ENCODE measurements at places on chromosomes 12 and 14. TPM values are rescaled to one million over a fixed set of nuclear protein-coding genes. Genes with fewer than 3 reads are reported as not detected.

Gene TEAD4
- total RNA-seq, result not detected

Gene RASSF8
- not detected for total RNA-seq

Gene KRT2
- total RNA-seq, result not detected

Gene GYS2
- not detected for total RNA-seq

Gene GPD1
- 1.0 TPM for total RNA-seq

Gene RCOR1
- 33.5 TPM for total RNA-seq

Gene CTSG
- not detected for total RNA-seq

Gene MDM1
- total RNA-seq, result 16.3 TPM

Gene PIWIL1
- not detected for total RNA-seq

Gene PCK2
- 14.2 TPM for total RNA-seq

Gene MYH6
- not detected for total RNA-seq

Gene SLCO1B1
- not detected for total RNA-seq

DNA sequence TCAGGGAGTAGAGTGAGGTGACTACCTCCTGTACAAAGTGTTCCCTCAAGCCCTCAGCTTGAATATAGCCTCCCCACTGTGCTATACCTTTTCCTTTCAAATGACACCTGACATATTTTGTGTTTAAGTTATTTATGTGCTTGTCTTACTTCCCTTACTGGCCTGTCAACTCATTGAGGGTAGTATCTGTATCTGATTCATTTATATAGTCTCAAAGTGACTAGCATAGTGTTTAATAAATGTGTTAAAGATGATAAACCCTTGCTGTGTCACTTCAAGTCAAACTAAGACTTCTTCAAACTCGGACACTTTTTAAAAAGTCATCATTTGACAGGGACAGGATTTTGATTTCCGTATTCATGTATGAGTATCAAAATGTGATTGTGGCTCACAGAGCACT, 52.1 kb downstream of the APAF1 start:
- no peaks in the 10 kb centered on the region for H3K27me3 ChIP-seq
- H3K27ac ChIP-seq, result peak overlapping the region; percentile 78
- peaks cover 10% of the 10 kb centered on the region for H3K36me3 ChIP-seq
- DNase-seq, result no peak
- peaks cover 17% of the 10 kb centered on the region for H3K4me1 ChIP-seq
- H3K4me3 ChIP-seq, result no peak overlapping the region

DNA sequence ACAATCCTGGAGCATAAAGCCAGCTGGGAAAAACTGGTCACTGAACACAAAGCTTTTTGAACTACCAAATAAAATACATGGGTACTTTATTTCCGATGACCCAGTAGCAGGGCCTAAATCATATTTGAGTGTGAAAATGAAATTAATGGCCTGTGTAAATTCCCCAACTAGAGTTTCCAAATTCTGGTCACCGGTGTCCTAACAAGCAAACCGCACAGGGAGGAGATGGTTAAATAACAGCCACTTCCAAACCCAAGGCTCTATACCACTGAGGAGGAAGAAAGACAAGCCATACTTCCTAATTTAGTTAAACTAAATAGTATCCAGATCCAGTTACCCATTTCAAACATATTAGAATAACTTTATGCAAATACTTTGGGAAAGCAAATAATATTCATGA, 40.1 kb upstream of the DUSP6 start:
- peaks cover 15% of the 10 kb centered on the region for H3K4me1 ChIP-seq
- no peak overlapping the region for H3K4me3 ChIP-seq
- no peak for DNase-seq
- no peak overlapping the region for H3K27ac ChIP-seq

GRCh38 chr12:130818272-130818634, 20.8 kb downstream of the STX2 start:
- no peak for DNase-seq
- H3K4me3 ChIP-seq, result peak overlapping the region; percentile 92
- H3K27ac ChIP-seq, result peak overlapping the region; percentile 65
- H3K36me3 ChIP-seq, result peaks cover 2% of the 10 kb centered on the region

DNA sequence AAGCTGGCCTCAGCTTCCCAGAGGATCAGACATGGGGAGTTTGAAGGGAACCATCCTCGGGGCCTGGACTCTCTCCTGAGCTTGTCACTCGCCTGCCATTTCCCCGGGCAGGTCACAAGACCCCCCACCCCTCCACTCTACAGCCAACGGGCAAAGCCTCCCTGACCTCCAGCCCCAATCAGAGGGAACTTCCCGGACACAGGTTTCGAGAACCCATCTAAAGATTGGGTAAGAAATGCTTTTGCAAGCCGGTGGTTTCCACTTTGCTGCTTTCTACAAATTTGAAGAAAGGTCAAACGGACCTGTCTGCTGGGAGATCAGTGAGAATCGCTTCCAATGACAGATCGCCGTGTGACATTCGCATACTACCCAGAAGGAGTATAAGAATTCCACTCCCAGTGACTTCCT, 89.6 kb downstream of the SCARB1 start:
- peak overlapping the region; percentile 82 for H3K4me3 ChIP-seq
- peaks cover 18% of the 10 kb centered on the region for H3K4me1 ChIP-seq
- peak overlapping the region; percentile 56 for H3K27ac ChIP-seq
- DNase-seq, result no peak
- peaks cover 2% of the 10 kb centered on the region for H3K36me3 ChIP-seq

- no peaks in the 10 kb centered on the region for H3K27me3 ChIP-seq
- H3K36me3 ChIP-seq, result no peaks in the 10 kb centered on the region
- H3K27ac ChIP-seq, result no peak overlapping the region
- H3K4me3 ChIP-seq, result no peak overlapping the region
- DNase-seq, result no peak
These were observed 11.1 kb upstream of the ETV6 start for GRCh38 chr12:11638315-11638916.

DNA sequence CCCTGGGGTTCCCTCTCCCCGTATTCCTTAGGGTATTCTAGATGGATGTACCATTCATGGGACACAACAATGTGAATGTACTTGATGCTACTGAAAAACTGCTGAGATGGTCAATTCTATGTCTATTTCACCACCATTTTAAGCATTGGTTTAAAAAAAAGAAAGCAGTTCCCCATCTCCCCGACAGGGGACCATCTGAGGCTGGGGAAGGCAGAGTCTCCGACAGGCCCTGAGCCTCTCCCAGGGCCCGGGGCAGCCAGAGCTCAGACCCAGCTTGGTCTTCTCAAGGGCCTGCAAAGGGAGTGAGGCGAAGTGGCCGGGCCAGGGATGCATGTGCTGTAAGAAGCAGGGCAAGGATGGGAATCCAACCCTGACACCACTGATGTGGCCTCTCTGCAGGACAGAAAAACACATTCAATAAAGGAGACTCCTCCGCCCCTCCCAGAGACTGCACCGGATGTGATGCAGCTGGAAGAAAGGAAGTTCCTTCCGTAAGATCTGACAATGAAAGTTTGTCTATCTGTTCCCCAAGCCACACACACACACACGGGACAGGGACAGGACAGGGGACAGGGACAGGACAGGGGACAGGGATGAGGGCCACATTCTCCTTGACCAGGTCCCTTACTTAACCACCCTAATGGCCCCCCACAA, 234.1 kb downstream of the BCL11B start:
- no peak overlapping the region for H3K4me3 ChIP-seq
- H3K27me3 ChIP-seq, result peaks cover 10% of the 10 kb centered on the region
- peaks cover 4% of the 10 kb centered on the region for H3K4me1 ChIP-seq
- H3K27ac ChIP-seq, result no peak overlapping the region

DNA sequence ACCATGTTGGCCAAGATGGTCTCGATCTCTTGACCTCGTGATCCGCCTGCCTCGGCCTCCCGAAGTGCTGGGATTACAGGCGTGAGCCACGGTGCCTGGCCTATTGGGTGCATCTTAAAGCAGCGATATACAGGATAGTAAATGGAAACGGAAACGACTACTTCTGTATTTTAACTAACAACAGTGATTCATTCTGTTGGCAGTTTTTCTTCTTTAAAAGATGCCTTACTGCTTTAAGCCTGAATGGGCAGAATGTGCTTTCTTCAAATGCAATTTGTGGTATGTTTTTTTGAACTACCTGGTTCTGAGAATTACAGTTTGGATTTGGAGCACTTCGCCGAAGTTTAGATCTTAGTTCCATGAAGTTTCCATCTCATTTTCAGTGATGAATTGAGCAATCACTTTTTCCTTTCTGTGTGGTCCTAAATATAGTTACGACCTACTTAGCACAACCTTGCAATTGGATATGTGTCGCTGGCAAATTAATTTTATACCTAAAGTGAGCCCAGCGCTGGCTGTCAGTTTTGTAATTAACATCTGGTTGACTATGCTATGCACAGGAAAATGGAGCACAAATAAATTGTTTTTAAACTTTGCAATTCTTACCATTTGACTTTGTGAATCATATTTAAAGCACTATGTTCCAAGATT, 53.6 kb upstream of the EIF5 start:
- peaks cover 2% of the 10 kb centered on the region for H3K4me1 ChIP-seq
- H3K27ac ChIP-seq, result no peak overlapping the region
- H3K4me3 ChIP-seq, result peak overlapping the region; percentile 77

- H3K4me1 ChIP-seq, result peaks cover 11% of the 10 kb centered on the region
- DNase-seq, result no peak
- peaks cover 17% of the 10 kb centered on the region for H3K36me3 ChIP-seq
- H3K27me3 ChIP-seq, result no peaks in the 10 kb centered on the region
- H3K4me3 ChIP-seq, result no peak overlapping the region
These were observed 68.8 kb downstream of the RAD52 start for GRCh38 chr12:880656-881055.

DNA sequence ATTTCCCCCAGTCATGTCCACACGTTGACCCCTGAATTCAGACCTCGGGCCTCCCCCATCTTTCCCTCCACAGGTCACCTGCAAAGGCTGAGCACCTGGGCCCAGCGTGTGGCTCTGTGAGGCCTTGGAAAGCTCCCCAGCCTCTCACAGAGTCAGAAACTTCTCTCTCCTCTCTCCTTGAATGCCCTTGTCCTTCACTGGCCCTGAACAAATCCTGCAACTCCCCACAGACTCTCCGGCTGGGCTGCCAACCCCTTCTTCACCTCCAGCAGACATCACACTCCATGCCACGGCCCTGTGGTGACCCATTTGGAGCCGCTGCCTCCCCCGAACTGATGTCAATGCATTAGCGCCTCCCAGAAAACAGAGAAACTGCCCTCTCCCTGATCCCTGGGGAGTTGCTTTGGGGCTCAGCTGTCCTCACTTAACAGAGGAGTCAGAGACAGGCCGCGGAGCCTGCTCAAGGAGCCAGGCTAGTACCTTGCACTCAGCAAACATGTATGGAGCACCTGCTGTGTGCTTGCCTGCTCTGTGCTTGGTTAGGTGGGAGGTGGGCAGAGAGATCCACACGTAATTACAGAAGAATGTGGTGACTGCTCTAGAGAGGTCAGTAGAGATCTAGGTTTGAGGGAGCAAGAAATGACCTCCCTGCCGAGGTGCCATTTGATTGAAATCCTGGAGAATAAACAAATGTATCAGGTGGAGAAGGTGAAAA, 99.2 kb upstream of the PWP1 start:
- H3K27ac ChIP-seq, result no peak overlapping the region
- H3K4me1 ChIP-seq, result no peaks in the 10 kb centered on the region
- H3K36me3 ChIP-seq, result peaks cover 5% of the 10 kb centered on the region
- DNase-seq, result no peak

GRCh38 chr12:109981311-109981710, 14.9 kb downstream of the GIT2 start:
- H3K27me3 ChIP-seq, result no peaks in the 10 kb centered on the region
- H3K4me3 ChIP-seq, result no peak overlapping the region
- H3K27ac ChIP-seq, result peak overlapping the region; percentile 94
- peak; percentile 47 for DNase-seq
- H3K4me1 ChIP-seq, result peaks cover 16% of the 10 kb centered on the region

DNA sequence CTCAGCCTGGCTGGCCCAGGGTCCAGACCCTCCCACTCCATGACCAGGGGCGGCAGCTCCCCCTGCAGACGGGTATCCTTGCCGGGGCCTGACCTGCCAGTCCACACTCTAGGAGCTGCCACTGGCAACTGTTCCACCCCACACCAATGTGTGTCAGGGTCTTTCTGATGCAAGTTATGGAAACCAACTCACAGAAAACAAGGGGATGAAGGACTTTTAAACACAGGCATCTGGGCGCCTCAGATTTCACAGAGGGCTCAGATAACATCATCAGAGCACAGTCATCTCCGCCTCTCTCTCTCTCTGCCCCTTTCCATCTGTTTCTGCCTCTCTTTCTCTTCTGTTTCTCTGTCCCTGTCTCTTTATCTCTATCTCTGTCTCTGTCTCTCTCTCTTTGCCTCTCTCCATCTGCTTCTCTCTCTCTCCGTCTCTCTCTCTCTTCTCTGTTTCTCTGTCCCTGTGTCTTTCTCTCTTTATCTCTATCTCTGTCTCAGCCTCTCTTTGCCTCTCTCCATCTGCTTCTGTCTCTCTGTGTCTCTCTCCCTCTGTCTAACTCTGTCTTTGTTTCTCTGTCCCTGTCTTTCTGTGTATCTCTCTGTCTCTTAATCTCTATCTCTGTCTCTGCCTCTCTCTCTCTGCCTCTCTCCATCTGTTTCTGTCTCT, 67.4 kb upstream of the FBRSL1 start:
- H3K4me1 ChIP-seq, result peaks cover 14% of the 10 kb centered on the region
- peaks cover 4% of the 10 kb centered on the region for H3K36me3 ChIP-seq
- H3K4me3 ChIP-seq, result no peak overlapping the region
- no peak for DNase-seq

GRCh38 chr14:49506650-49507049, 79.5 kb downstream of the RPS29 start:
- peaks cover 4% of the 10 kb centered on the region for H3K4me1 ChIP-seq
- H3K36me3 ChIP-seq, result peaks cover 9% of the 10 kb centered on the region
- H3K4me3 ChIP-seq, result no peak overlapping the region
- H3K27ac ChIP-seq, result no peak overlapping the region
- H3K27me3 ChIP-seq, result peaks cover 20% of the 10 kb centered on the region
- DNase-seq, result no peak
